Uterus (tissue), 4 donors: ENCODE measurements at places on chromosomes 3 and 15. TPM values are rescaled to one million over a fixed set of nuclear protein-coding genes. Genes with fewer than 3 reads are reported as not detected.

DZIP1L gene
- total RNA-seq = 3.8 TPM

GPR156 gene
- 0.59 TPM for total RNA-seq

GRCh38 chr3:54665016-54665600 is 262.8 kb downstream of the LRTM1 start:
- H3K4me1 ChIP-seq = no peaks in the 10 kb centered on the region
- no peak overlapping the region for H3K27ac ChIP-seq
- DNase-seq = no peak
- no peaks in the 10 kb centered on the region for H3K27me3 ChIP-seq
- H3K4me3 ChIP-seq = no peak overlapping the region

- H3K36me3 ChIP-seq = no peaks in the 10 kb centered on the region
- H3K27ac ChIP-seq = no peak overlapping the region
- no peaks in the 10 kb centered on the region for H3K27me3 ChIP-seq
- no peak for DNase-seq
- H3K4me1 ChIP-seq = no peaks in the 10 kb centered on the region
These were observed 1.4 kb downstream of the VEPH1 start for GRCh38 chr3:157501863-157502262.

GALNT15 gene
- 71.5 TPM for total RNA-seq

DNA sequence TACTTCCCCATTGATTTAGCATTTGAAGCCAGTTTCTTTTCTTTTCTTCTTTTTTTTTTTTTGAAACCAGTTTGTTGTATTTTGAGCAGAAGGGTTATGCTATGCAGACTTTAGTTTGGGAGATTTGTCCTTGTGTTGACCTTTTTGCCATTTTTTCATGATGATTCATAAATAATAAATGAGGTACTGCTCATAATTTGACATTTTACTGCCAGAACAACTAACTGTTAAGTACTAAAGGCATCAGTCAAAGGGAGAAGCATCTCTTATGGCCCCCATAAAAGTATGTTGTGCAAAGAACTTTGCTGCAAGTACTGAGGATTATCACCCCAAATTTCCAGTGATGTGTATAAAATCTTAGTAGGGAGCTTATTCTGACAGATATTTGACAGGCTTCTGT is 1.7 kb upstream of the GPR87 start:
- no peaks in the 10 kb centered on the region for H3K4me1 ChIP-seq
- no peaks in the 10 kb centered on the region for H3K27me3 ChIP-seq
- no peak for DNase-seq
- no peaks in the 10 kb centered on the region for H3K36me3 ChIP-seq
- H3K4me3 ChIP-seq = no peak overlapping the region
- no peak overlapping the region for H3K27ac ChIP-seq

PATL2 gene
- 2.0 TPM for total RNA-seq

DNA sequence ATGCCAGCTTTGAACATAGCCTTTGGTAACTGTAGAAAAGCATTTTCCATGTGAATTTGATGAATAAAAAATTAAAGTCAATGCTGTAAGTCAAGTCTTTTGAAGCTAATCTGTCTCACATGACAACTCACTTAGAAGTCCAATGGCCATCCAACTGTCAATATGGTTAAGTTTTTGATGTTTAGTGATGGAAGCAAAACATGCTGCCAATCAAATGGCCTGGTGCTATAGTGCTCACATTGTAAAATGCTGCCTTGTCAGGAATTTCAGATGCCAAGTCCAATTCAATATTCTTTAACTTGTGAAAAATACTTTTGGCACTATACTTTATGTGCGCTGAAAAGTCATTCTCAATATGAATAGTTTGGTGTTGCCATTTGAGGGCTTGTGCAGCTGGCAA is 1361.8 kb upstream of the ALCAM start:
- H3K27ac ChIP-seq = no peak overlapping the region

- no peak overlapping the region for H3K27ac ChIP-seq
- H3K4me3 ChIP-seq = no peak overlapping the region
- H3K36me3 ChIP-seq = no peaks in the 10 kb centered on the region
- H3K4me1 ChIP-seq = no peaks in the 10 kb centered on the region
These were observed 31.5 kb upstream of the TFDP2 start for GRCh38 chr3:142180761-142181362.

ATP13A5 gene
- total RNA-seq = not detected

- H3K27ac ChIP-seq = peak overlapping the region; percentile 70
- no peak for DNase-seq
- no peak overlapping the region for H3K4me3 ChIP-seq
- no peaks in the 10 kb centered on the region for H3K4me1 ChIP-seq
- no peaks in the 10 kb centered on the region for H3K27me3 ChIP-seq
- H3K36me3 ChIP-seq = no peaks in the 10 kb centered on the region
These were observed 121.9 kb downstream of the CHST2 start for GRCh38 chr3:143241481-143241951.

DNA sequence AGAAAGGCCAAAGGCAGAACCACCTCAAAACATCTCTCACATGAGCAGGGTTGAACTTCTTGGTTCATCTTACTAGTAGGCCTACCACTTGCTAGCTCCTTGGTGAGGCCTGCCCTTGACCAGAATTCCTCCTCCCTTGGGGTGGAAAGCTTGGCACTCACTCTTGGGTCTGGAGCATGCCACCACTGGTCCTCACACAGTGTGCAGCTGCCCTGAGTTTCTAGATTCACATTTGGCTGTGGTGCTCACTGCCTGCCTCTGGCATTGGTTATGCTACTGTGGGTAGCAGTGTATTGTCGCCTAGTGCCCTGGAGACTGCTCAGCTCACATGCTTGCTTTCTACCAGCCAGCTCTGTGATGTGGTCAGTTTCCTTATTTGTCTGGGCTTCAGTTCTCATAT is 23.7 kb downstream of the OXNAD1 start:
- no peak overlapping the region for H3K4me3 ChIP-seq
- H3K27me3 ChIP-seq = no peaks in the 10 kb centered on the region
- H3K27ac ChIP-seq = no peak overlapping the region
- no peaks in the 10 kb centered on the region for H3K4me1 ChIP-seq

- H3K4me3 ChIP-seq = no peak overlapping the region
- no peaks in the 10 kb centered on the region for H3K27me3 ChIP-seq
- H3K4me1 ChIP-seq = no peaks in the 10 kb centered on the region
- DNase-seq = no peak
- no peaks in the 10 kb centered on the region for H3K36me3 ChIP-seq
- H3K27ac ChIP-seq = no peak overlapping the region
These were observed 78.3 kb upstream of the ATP11B start for GRCh38 chr3:182715006-182715405.

DNA sequence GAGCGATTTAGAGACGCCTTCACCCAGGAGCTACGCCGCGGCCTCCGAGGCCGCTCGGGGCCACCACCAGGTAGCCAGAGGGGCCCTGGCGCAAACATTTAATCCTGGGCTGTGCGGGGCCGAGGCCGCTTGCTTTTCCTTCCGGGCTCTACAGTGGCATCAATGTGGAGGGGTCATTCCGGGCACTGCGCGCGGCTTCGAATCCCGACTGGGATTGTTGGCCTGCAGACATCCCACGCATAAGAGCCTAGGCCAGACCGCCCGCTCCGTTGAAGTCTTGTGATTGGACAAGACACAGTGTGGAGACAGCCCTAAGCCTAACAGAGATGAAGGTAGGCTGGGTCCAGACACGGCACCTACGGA is 568 bp upstream of the NCBP2 start:
- peak overlapping the region; percentile 84 for H3K27ac ChIP-seq
- no peaks in the 10 kb centered on the region for H3K4me1 ChIP-seq
- H3K36me3 ChIP-seq = no peaks in the 10 kb centered on the region
- peak overlapping the region; percentile 100 for H3K4me3 ChIP-seq
- no peak for DNase-seq
- no peaks in the 10 kb centered on the region for H3K27me3 ChIP-seq

- DNase-seq = peak; percentile 28
- peaks cover 2% of the 10 kb centered on the region for H3K4me1 ChIP-seq
- no peaks in the 10 kb centered on the region for H3K36me3 ChIP-seq
- H3K27me3 ChIP-seq = no peaks in the 10 kb centered on the region
- H3K4me3 ChIP-seq = no peak overlapping the region
- no peak overlapping the region for H3K27ac ChIP-seq
These were observed 182.8 kb downstream of the THRB start for GRCh38 chr3:24311881-24312280.

DNA sequence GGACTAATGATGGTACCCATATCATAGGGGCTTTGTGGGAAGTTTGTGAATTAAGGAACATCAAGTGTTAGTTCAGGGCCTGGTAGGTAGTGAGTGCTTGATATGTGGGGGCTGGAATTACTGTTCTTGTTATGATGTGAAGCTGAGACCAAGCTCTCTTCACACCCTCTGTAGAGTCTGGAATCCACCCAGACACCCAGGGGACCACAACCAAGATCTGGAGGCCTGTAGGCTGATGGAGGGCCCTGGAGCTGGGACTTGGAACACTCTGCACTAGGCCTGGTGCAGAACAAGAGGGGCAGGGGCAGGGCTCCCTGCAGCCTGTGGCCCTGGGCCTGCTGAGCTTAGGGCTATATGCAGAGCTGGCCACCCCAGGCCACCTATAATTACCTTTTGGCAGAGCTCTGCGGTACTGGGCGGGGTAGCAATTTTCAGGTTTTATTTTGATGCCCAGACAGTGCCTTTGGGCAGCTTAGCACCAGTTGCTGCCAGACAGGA is 13.1 kb upstream of the PRKCD start:
- no peak for DNase-seq
- H3K27ac ChIP-seq = no peak overlapping the region
- no peaks in the 10 kb centered on the region for H3K27me3 ChIP-seq
- H3K36me3 ChIP-seq = no peaks in the 10 kb centered on the region
- no peaks in the 10 kb centered on the region for H3K4me1 ChIP-seq

GRCh38 chr15:91862891-91863504 is 9.5 kb downstream of the SLCO3A1 start:
- H3K4me1 ChIP-seq = peaks cover 5% of the 10 kb centered on the region
- H3K4me3 ChIP-seq = no peak overlapping the region
- no peaks in the 10 kb centered on the region for H3K27me3 ChIP-seq
- H3K27ac ChIP-seq = no peak overlapping the region
- no peak for DNase-seq

GRCh38 chr3:56369914-56370313 is 98.4 kb downstream of the ERC2 start:
- H3K4me3 ChIP-seq = no peak overlapping the region
- H3K4me1 ChIP-seq = no peaks in the 10 kb centered on the region
- no peaks in the 10 kb centered on the region for H3K27me3 ChIP-seq
- no peak overlapping the region for H3K27ac ChIP-seq

- peak; percentile 53 for DNase-seq
- no peak overlapping the region for H3K4me3 ChIP-seq
- H3K36me3 ChIP-seq = no peaks in the 10 kb centered on the region
- peaks cover 11% of the 10 kb centered on the region for H3K4me1 ChIP-seq
- no peaks in the 10 kb centered on the region for H3K27me3 ChIP-seq
These were observed 14.7 kb upstream of the LMCD1 start for GRCh38 chr3:8486936-8487335.

ERICH6 gene
- not detected for total RNA-seq

- peaks cover 9% of the 10 kb centered on the region for H3K4me1 ChIP-seq
- no peaks in the 10 kb centered on the region for H3K27me3 ChIP-seq
- H3K36me3 ChIP-seq = no peaks in the 10 kb centered on the region
- H3K27ac ChIP-seq = peak overlapping the region; percentile 92
These were observed 1.9 kb upstream of the ARL6IP5 start for GRCh38 chr3:69082805-69083204.

- no peak for DNase-seq
- no peak overlapping the region for H3K27ac ChIP-seq
- no peaks in the 10 kb centered on the region for H3K27me3 ChIP-seq
These were observed 7.6 kb downstream of the HDC start for GRCh38 chr15:50257924-50258323.

GRCh38 chr3:157572559-157573270 is 69.5 kb upstream of the VEPH1 start:
- H3K4me1 ChIP-seq = no peaks in the 10 kb centered on the region
- H3K27me3 ChIP-seq = no peaks in the 10 kb centered on the region
- no peak for DNase-seq

GRCh38 chr3:172904711-172905373 is 154.3 kb downstream of the ECT2 start:
- H3K27ac ChIP-seq = no peak overlapping the region
- no peaks in the 10 kb centered on the region for H3K4me1 ChIP-seq
- H3K36me3 ChIP-seq = no peaks in the 10 kb centered on the region
- DNase-seq = no peak
- no peaks in the 10 kb centered on the region for H3K27me3 ChIP-seq

- peaks cover 7% of the 10 kb centered on the region for H3K4me1 ChIP-seq
- H3K27ac ChIP-seq = peak overlapping the region; percentile 77
- no peak for DNase-seq
These were observed 12.4 kb upstream of the EID1 start for GRCh38 chr15:48865370-48866079.

DNA sequence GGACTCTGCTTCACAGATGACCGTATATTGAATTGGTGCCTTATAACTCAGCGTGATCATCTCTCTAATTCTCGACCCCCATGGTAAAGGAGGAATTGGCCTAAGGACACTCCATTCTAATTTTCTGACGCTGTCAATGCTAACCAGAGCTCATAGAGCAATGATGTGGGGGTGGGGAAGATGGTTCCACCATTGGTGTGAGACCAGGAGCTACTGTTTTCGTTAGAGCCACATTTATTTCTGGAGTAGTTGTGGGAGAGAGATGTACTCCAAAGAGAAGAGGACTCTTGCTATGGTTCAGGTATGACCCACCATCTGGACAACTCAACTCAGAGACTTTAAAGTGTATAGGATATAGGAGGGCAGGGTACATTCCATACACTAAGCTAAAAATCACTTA is 16.3 kb downstream of the ZBTB38 start:
- H3K27ac ChIP-seq = peak overlapping the region; percentile 75
- DNase-seq = no peak
- H3K4me1 ChIP-seq = no peaks in the 10 kb centered on the region
- H3K4me3 ChIP-seq = no peak overlapping the region
- no peaks in the 10 kb centered on the region for H3K27me3 ChIP-seq
- H3K36me3 ChIP-seq = no peaks in the 10 kb centered on the region

UROC1 gene
- not detected for total RNA-seq

ZIC4 gene
- total RNA-seq = not detected

GRCh38 chr3:189673535-189673934 is 42.3 kb downstream of the TP63 start:
- no peak overlapping the region for H3K27ac ChIP-seq
- no peaks in the 10 kb centered on the region for H3K36me3 ChIP-seq

DNA sequence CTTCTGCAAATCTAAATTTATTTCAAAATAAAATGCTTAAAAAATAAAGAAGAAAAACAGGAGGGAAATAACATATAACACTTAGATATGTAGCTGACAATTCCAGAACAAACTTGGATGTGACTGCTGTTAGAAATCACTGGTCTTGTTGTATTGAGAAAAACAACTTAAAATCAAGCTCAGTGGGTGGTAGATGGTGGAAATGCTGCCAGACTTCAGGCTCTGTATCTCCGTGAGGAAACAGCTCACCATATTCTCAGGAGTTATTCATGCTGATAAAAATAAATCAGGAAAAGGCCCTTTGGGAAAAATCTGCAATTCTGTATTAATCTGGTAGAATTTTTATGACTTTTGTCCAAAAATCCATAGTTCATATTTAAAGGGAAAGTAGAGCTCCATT is 477.6 kb downstream of the RAP2B start:
- no peaks in the 10 kb centered on the region for H3K4me1 ChIP-seq
- no peak overlapping the region for H3K4me3 ChIP-seq
- DNase-seq = no peak
- H3K27ac ChIP-seq = no peak overlapping the region

DNA sequence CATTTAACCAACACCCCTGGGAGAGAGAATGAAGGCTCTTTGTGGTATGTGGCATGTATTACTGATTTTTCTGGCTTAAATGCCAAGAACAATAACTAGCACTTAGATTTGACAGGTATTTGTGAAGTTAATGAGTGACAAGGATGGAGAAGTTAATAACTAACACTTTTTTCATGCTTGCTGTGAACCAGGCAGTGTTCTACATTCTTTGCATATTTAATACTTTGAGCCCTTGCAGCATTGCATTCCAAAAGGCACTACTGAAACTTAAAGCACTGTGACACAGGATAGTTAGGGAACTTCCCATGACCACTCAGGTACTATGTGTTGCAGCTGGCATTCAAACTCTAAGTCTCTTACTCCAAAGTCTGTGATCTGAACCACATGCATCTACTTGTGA is 650.6 kb downstream of the ZPLD1 start:
- no peak overlapping the region for H3K4me3 ChIP-seq
- H3K27ac ChIP-seq = no peak overlapping the region
- H3K4me1 ChIP-seq = no peaks in the 10 kb centered on the region
- H3K27me3 ChIP-seq = no peaks in the 10 kb centered on the region
